ENCODE measurements at places on chromosomes 2 and 18.

- peak; percentile 24 for DNase-seq
Measured at GRCh38 chr18:56748698-56749268, 97.6 kb downstream of the WDR7 start.

GRCh38 chr18:63229971-63230370 is 89.6 kb downstream of the BCL2 start:
- DNase-seq: no peak

- peak; percentile 30 for DNase-seq
Measured at GRCh38 chr2:16613539-16614011, 52.1 kb downstream of the CYRIA start.

DNA sequence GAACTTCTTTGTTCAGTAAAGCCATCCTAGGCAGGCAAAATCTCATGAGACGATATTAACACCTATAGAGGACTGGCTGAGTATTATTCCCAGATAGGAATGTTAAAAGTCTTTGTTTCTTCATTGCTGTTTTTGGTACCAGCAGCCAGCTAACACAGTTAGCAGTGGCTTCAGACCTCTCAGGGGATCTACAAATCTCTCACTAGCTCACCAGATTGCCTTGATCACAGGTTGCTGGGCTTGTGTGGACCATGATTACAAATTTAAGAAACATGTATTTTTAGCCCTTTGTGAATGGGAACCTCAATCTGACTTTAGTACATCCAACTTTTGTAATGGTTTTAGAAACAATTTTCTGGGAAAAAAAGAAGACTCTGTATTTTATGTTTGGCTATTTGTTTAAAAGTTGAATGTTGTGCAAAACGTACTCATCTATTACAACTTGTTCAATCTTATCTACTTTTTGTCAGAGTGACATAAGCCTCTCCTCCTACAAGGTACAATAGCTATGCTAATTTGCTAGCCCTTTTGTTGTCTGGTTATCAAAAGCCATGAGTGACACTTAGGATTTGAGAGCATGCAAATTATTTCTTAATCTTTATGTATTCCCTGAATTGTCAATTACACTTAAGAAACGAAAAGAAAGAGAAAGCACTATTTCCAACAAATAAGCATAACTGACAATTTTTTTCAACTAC is 693.1 kb downstream of the ERBB4 start:
- DNase-seq: no peak

- no peak for DNase-seq
Measured at GRCh38 chr2:179037807-179038206, 12.1 kb downstream of the CCDC141 start.

DNA sequence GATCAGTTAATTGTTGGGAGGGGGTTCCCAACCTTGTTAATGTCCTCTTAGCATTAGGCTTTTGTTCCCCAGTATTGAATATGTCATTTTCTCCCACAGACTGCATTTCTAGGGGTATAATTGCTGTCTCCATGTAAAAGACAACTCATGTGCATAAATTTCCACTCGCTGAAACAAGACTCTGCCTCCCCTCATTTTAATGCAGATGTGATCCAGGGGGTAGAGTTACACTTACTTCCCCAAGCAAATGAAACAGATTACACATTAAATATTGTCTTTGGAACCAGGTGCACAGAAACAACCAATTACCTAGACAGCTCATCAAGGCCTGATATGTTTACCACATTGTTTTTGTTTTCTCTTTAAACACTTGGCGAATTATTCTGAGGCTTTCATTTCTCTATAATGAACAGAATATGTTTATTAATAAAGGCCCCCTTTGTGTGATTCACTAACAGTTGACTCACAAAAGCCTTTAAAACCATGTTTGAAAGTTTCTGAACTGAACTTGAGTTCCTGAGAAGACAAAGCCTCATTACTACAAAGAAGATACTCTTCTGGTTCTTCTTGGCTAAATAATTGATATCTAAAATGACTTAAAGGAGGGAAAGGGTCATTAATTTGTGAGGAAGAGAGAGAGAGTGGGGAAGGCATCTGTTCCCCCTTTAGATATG is 15.0 kb upstream of the ACVR1 start:
- no peak for DNase-seq

All from RPMI8226 (cell line).